Activated gamma-delta T cell (primary cell): ENCODE measurements at places on chromosomes 1 and 21.

- DNase-seq = no peak
These were observed 643 bp upstream of the MOV10 start for GRCh38 chr1:112673592-112674439.

DNA sequence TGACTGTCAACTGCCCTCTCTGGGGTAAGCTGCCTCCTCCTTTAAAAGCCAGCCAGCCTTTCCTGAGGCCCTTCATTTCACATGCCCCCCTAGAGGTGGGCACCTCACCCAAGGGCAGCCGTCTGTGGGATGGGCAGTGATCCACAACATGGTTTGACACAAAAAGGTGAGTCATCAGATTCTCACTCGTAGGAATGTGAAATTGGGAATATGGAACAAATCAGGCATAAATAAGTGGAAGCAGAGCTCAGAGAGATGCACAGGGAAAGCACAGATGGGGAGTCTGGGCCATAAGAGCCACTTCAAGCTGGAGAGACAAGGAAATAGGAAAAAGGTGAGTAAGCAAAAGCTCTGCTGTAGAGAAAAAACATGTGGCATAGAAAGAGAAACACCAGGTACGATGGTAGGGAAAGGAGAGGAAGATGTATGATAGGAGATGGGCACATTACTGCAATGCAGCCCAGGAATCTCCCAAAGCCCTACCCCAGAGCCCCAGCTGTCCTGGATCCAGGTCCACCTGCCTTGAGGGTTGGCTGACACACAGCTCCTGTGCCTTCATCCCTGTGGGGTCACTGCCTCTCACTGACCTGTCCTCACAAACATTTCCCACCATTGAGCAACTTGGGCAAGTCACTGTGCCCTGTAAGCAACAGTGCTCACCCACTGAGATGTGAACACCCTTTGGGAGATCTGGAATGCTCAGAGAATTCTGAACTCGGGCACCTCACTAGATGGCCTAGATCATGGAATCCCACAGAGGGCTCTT lies 86.6 kb downstream of the ASTN1 start:
- no peak for DNase-seq

GRCh38 chr1:233719655-233720341 lies 105.9 kb downstream of the KCNK1 start:
- no peak for DNase-seq

GRCh38 chr21:18646116-18646515 lies 242.5 kb upstream of the TMPRSS15 start:
- no peak for DNase-seq

- DNase-seq = no peak
These were observed 191.2 kb upstream of the GREM2 start for GRCh38 chr1:240803151-240803550.

GRCh38 chr21:42401820-42402251 lies 1.9 kb upstream of the UBASH3A start:
- DNase-seq = no peak

- no peak for DNase-seq
These were observed 2.8 kb upstream of the HAPLN2 start for GRCh38 chr1:156616463-156616862.

GRCh38 chr1:183227422-183228346 lies 41.6 kb downstream of the LAMC2 start:
- DNase-seq = no peak

DNA sequence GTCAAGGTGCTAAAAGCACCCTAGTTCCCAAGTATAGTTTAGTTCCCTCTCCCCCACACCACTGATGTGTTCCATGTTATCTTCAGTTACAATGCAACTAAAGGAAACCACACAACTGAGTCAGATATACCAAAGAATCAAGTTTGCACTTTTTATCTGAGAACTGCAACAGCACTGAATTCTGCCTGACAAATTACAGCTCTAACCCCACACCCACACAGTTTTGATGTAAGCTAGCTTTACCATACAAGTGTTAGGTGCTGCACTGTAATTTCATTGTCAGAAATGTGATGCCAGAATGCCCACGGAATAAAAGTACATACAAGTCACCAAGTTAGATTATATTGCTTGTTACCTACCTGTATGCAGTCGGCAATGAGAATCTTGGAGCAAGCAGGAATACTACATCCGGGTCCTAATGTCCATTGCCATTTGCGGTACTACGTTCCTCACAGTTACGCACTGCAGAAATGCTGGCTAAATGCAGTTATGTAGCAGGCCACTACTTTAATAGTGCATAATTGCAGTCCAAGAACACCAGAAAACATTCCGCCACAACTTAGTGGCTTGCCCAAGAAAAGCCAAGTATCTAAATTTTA lies 12.1 kb downstream of the SFPQ start:
- no peak for DNase-seq

DNA sequence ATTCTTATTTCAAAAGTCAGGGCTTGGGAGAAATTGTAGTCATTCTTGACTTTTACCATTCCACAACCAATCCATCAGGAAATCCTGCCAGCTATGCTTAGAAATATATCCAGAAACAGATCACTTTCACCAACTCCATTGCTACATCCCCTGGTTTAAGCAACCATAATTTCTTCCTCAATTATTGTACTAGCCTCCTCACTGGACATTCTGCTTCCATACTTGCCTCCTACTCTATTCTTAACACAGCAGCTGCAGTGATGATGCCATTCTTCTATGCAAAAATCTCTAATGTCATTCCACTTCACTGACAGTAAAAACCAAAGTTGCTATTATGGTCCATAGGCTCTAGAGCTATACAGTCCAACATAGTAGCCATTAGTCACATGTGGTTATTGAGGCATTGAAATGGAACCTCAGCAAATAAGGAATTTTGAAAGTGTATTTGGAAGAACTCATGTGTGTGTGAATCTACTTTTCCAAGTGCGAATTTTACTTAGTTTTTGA lies 110.7 kb upstream of the KIAA0040 start:
- DNase-seq = no peak

- no peak for DNase-seq
These were observed 215.7 kb downstream of the PLA2G4A start for GRCh38 chr1:187044411-187044810.

DNA sequence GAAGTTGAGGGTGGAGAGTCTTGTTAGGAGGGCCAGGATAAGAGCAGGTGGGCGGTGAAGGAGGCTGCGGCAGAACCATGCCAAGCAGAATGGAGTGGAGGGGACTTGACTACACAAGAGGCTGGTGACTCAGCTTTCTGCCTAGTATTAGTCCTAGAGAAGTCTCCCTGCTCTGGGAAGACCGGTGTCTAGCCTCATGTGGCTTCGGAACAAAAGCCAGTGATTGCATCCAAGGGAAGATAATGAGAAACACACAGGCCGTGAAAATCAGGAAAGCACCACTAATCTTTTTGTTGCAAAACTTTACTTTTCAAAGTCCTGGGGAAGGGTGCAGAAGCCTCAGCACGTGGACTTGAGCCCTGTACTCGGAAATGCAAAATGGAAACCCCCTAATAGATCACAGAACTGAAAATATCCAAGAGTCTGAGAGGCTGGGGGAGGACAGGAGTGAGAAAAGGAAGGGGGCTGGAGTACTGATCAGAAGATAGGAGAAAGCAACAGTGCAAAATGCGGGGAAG lies 31.4 kb downstream of the DDR2 start:
- no peak for DNase-seq

DNA sequence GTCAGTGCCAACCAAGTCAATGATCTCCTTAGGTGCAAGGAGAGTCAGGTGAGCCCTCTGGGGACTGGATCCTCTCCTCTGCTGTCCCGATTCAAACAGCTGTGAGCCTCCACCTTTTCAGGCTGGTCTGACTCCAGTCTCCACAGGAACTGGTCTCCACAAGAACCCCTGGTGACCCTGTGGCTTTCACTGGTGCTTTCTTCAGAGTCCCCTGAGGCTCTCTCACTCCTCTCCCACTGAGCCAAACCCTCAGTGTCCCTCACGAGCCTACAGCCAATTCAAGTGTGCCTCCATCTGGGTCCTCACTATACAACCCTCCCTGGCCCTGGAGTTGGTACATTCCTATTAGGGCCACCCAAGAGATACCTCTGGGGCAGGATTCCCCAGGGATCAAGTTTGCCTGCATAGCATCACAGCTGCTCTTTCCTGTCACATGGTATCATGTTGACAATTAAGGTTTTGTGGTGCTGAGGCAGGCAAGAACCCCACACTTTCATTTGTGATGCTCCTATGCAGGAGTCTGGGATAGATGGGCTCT lies 5.2 kb upstream of the NGF start:
- DNase-seq = no peak

DNA sequence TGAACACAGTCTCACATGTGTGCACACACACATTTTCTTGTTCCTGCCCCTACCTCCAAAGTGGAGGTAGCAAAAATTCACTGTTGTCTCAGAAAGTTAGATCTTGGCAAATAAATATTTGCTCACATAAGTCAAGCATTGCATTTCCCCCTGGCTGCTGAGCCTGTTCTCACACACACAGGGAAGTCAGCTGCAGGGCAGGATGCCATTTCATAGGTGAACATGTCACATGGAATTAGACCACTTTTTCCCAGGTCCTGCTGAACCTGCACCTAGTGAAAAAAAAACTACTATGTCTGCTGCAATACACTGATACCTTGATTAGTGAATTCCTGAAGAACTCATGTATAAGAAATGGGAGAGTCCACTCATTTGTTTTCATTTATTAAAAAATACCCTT lies 5.3 kb upstream of the CD55 start:
- DNase-seq = no peak

GRCh38 chr1:240152611-240153297 lies 61.1 kb downstream of the FMN2 start:
- DNase-seq = no peak

DNA sequence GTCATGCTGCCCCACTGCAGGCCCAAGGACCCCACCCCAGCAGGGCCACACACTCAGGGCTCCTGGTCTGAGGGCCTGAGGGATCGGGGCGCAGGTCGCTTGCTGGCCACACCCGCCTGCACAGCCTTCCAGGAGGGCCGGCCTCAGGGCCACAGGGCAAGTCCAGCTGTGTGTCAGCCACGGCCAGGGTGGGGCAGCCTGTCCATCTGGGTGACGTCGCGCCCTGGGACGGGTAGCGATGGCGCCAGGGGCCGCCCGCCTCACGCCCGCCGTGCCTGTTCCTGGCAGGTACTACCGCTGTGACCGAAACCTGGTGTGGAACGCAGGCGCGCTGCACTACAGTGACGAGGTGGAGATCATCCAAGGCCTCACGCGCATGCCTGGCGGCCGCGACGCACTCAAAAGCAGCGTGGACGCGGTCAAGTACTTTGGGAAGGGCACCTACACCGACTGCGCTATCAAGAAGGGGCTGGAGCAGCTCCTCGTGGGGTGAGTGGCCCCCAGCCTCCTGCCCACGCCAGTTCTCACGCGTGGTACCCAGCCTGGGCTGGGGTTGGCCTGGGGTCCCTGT lies 2.5 kb downstream of the COL6A1 start:
- no peak for DNase-seq

DNA sequence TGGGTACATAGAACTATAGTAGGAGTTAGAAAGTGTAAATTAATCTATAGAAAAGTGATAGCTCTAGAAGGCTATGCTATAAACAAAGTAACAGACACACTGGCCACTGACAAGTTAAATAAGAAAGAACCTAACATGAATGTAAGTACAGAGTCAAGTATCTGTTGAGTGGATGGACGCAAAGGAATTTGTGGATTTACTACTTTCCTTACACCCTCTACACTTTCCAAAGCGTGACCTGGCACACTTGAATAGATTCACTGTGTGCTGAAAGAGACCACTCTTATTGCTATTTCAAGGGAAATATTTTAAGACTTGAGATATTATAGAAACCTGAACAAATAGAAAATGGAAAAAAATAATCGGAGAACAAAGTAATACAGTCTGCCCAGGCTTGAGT lies 142.8 kb upstream of the SAMSN1 start:
- DNase-seq = no peak

GRCh38 chr1:56469640-56470371 lies 109.6 kb downstream of the PLPP3 start:
- no peak for DNase-seq

DNA sequence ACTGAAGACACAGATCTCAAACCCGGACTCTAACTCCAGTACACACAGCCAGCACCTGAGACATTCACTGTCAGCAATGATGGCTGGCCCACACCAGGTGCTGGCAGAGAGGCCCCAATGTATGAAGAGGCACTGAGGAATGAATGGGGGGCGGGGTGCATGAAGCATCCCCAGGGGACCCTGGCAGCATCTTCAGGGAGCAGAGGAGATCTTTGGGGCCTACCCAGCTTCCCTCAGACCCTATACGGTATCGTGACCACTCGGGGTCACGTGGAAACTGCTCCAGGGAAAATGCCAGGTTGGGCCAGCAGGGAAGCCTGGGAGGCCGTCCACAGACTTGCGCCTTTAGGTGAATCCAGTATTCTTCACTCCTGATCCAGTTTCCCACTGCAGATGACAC lies 84.3 kb downstream of the NPHP4 start:
- DNase-seq = no peak

GRCh38 chr1:37477198-37477931 lies 3.0 kb downstream of the ZC3H12A start:
- peak; percentile 71 for DNase-seq

DNA sequence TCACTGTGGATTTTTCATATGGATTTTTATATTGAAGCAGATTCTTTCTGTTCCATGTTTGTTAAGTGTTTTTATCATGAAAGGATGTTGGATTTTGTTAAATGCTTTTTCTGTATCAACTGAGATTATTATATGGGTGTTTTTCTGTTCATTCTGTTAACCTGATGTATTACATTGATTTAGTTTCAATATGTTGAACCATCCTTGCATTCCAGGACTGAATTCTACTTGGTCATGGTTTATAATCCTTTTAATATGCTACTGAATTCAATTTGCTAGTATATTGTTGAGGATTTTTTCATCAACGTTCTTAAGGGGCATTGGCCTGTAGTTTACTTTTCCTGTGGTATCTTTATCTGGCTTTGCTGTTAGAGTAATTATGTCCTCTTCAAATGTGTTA lies 55.8 kb downstream of the CCDC30 start:
- DNase-seq = no peak

DNA sequence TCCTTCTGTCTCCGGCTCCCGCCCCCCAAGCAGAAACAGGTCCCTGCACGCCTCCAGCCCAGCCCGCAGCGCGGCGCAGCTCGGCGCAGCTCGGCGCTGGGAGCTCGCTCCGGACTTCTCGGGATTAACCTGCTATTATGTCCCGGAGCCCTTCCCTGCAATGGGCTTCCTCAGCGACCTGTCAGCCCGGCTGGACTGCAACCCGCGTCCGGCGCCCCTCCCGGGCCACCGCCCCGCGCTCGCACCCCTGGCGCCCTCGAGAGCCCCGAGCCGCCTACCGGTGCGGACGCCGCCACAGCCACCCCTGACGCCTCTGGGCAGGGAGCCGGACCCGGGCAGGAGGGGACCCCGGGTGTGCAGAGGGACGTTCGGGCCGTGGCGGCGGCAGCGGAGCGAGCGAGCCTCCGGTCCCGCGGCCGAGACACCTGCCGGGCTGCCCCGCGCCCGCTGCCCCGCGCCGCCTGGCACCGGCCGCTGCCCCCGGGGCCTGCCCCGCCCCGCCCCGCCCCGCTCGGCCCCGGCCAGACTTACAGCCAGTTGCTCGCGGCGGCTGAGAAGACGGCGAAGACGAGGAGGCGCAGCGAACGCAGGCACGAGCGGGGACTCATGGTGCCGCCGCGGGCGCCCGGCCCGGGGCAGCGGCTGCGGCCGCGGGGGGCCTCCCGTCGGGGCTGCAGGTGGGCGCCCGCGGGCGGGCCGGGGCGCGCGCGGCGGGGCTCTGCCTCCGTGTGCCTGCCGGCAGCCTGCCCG lies 407 bp downstream of the WNT4 start:
- DNase-seq = no peak

GRCh38 chr1:33334081-33334552 lies 13.2 kb upstream of the A3GALT2 start:
- no peak for DNase-seq
